ENCODE measurements at places on chromosomes 12 and 14.

DNA sequence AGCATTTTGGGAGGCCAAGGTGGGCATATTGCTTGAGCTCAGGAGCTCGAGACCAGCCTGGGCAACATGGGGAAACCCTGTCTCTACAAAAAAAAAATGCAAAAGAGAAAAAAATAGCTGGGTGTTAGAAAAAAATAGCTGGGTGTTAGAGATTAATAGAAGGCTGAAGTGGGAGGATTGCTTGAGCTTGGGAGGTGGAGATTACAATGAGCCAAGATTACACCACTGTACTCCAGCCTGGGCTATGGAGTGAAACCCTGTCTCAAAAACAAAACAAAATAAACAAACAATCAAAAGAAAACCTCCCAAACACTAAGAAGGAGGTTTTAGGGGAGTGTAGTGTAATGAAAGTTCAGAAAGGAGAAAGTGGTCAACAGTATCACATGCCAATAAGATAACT is 202.1 kb downstream of the FLRT2 start:
- DNase-seq: no peak

DNA sequence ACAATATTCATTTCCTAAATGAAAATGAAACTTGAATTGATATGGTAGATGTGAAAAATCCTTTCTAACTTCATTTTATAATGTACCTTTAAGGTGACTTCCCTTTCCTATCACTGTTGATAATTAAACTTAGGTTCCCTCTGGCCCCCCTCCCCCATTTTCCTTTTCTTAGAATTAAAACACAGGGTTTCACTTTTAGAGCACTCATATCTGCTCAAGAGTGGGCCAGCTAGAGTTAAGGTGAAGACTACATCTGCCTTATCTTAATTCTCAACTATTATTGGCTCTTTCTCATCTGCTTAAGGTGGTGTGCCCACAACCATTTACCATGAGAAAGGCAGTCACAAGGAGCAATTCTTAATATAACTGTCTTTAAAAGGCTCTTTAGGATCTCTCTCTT is 49.7 kb downstream of the LIN52 start:
- DNase-seq: no peak

- DNase-seq: no peak
These were observed 98.6 kb downstream of the NEDD1 start for GRCh38 chr12:97005646-97006045.

DNA sequence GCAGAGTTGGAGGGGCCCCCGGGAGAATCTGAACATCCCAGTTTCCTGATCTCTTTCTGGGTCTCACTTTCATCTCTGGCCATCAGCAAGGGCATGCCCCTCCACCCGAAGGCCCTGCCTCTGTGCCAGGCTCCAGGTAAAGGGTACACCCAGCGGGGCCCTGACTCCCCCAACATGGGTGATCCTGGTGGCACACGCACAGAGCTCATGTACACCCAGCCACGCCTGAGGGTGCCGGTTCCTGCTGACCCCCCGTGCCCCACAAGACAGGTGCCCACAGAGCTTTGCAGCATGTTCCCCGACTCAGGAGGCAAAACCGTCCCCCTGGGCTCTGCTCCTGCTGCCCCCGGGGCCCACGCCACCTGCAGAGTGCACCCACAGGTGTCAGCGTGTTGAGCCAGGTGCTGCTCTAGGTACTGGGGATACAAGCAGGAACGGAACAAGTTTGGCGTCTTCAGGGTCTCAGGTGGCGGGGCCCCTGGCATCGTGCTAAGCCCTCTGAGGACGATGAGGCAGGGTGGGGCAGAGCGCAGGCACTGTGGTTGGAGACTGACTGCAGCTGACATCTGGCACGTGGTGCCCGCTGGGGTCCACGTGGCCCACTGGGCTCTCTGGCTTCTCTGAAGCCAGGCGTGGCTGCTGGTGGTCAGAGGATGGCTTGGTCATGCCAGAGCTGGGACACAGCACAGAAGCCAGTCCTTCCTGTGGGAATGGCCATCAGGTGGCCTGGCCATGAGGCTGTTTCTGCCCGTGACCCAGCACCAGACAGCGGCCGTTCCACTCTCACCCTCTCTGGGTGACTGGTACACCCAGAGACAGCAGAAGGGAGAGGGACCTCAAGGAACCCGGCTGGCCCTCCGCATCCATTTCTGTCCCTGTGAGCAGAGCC is 13.8 kb downstream of the BAG5 start:
- no peak for DNase-seq

GRCh38 chr12:52703424-52703823 is at the start of gene KRT77:
Gene KRT77, minus strand, starts transcription at chr12:52703524. Its CDS starts 90 bp downstream, at chr12:52703434.
- DNase-seq: no peak

DNA sequence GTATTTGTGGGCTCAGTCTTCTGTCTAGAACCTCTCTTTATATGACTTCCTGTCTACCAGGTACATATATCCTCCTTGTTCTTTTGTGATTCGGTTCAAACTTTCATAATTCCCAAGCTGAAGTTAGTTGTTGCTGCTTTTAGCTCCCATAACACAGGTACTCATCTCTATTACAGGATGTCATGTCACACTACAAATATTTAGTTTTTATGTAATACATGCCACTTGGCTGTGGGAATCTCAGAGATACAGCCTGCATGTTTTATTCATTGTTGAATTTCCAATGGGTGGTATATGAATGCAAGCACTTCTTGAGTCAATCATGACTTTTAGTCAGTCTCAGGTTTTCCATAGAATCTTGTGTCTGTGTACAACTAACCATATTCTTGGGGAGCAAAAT is 122.7 kb downstream of the SINHCAF start:
- no peak for DNase-seq

GRCh38 chr12:20264608-20265114 is 103.7 kb upstream of the PDE3A start:
- DNase-seq: no peak

DNA sequence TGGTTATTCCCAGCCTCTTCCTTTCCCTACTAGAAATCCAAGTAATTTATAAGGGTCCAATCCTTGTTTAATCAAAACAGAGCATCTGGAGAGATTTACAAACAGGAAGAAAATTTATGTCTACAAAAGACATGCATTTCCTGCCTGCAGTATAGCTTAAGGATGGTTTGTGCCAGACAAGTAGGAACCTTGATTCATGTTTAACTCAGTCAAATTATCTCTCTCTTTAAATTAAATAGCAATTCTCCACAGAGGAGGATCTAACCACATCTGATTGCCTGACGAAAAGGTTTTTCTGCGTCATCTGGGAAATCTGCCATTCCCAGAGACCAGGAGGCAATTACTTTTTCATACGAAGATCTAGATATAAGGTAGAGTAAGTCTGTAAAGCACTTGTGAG is 105.2 kb downstream of the ZFC3H1 start:
- no peak for DNase-seq

- no peak for DNase-seq
These were observed 30.8 kb downstream of the COA8 start for GRCh38 chr14:103593577-103593976.

GRCh38 chr12:74509886-74510285 is 27.7 kb upstream of the ATXN7L3B start:
- DNase-seq: no peak

DNA sequence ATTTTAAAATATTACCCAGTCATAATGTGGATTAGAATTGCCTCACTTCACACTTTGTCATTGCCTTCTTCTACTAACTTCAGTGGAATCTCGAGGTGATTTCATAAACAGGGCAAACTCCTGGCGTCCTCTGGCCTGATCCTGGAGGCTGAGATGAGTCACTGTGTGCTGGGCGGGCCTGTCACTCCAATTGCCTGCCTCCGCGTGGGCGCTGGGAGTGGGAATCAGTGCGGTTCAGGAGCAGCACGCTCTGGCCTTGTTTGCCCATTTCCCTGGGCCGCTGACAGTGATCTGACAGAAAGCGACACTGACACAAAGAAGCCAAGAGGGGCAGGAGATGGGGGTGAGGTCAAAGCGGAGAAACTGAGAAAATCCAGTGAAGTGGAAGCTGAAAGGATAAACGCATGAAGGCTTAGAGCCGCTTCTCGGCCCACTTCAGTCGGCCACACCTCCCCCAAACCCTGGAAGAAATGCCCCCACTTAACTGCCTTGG is 29.7 kb downstream of the LGR5 start:
- DNase-seq: peak; percentile 58

- DNase-seq: no peak
These were observed 153.4 kb downstream of the BRMS1L start for GRCh38 chr14:35979531-35979930.

GRCh38 chr12:49089821-49090773 is 4.5 kb downstream of the DHH start:
- peak; percentile 45 for DNase-seq

- peak; percentile 98 for DNase-seq
These were observed 12.7 kb downstream of the BDKRB1 start for GRCh38 chr14:96268431-96269358.

- peak; percentile 22 for DNase-seq
These were observed 17.4 kb upstream of the B4GALNT3 start for GRCh38 chr12:442235-442884.

- no peak for DNase-seq
These were observed 9.5 kb downstream of the PHETA1 start for GRCh38 chr12:111359231-111359913.

GRCh38 chr14:100893228-100893601 is 10.3 kb downstream of the RTL1 start:
- DNase-seq: no peak

GRCh38 chr12:108711489-108712164 is 19.7 kb downstream of the CORO1C start:
- peak; percentile 61 for DNase-seq

GRCh38 chr12:53594897-53595615 is 31.1 kb downstream of the ATF7 start:
- no peak for DNase-seq

- DNase-seq: no peak
These were observed 112.5 kb downstream of the RALGAPA1 start for GRCh38 chr14:35696575-35696974.

DNA sequence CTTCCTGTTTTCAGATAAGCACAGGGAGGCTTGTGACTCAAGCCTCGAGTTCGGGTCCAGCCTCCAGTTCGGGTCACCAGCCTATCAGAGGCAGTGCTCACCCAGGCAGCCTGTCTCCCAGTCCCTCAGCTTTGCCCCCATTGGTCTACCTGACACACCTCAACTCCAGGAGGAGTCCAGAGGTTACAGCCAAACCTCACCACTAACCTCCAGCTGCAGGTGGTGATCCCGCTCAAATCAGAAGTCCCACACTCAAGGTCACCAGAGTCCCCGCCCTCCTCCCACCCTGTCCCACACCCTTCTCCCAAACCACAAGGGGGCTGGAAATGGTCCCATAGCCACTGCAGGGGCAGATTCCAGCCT is 42.1 kb downstream of the KDM2B start:
- DNase-seq: no peak

DNA sequence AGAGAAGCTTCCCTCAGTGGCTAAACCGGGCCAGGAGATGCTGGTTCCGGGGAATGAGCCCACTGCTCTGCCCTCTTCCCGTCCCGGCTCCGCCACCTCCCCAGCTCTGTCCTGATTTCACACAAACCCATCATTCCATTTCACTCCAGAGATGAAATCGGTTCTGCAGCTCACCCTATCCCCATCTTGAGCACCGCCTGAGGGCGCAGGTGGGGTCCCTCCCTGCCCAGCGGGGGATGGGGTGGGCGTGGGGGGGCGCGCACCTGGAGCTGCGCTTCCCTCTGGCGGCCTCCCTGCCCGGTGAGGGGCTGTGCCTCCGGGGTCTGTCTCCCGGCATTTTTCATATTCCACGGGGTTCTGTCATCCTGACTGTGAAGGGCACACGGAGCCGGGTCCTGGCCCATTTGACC is 44.7 kb downstream of the NOC4L start:
- no peak for DNase-seq

- DNase-seq: no peak
These were observed 422.3 kb upstream of the DCN start for GRCh38 chr12:91604897-91605296.

- no peak for DNase-seq
These were observed 324.4 kb downstream of the PDZRN4 start for GRCh38 chr12:41512497-41512896.

DNA sequence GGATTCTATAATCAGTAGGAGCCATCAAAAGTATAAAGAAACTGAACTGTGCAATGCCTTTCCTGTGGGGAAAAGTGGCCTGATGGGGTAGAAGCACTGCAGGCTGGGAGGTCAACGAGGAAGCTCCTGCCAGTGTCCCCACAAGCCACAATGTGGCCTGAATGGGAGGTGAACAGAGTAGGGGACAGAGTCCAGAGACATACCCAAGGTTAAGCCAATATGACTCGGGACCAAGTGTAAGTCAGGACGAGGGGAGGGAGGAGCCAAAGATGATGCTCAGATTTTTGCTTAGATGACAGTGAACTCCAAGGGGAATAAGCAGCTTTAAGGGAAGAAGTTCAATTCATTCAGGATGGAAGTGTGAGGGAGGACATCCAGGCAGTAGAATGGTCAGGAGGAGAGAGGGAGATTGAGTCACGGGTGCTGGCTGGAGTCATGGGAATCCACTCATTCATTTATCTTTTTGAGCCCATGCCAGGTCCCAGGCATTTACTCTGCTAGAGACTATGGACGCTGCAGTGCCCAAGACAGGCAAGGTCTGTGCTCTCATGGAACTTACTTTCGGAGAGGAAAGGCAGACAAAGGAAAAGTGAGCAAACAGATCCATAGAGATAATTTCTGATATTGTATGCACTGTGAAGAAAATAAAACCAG is 29.1 kb downstream of the DPF3 start:
- DNase-seq: peak; percentile 22

GRCh38 chr12:54983536-54984101 is 943 bp downstream of the TESPA1 start:
- DNase-seq: no peak

GRCh38 chr12:106594447-106594846 is 11.6 kb downstream of the RFX4 start:
- no peak for DNase-seq

GRCh38 chr14:38546932-38547551 is 291.1 kb upstream of the CLEC14A start:
- DNase-seq: no peak

GRCh38 chr14:88208858-88209257 is 114.2 kb downstream of the KCNK10 start:
- DNase-seq: no peak

- peak; percentile 86 for DNase-seq
These were observed 213.7 kb upstream of the NPAS3 start for GRCh38 chr14:32724867-32725471.

Measured in iris pigment epithelial cell (primary cell).